ENCODE measurements at places on chromosomes 13 and 19. TPM values are rescaled to one million over a fixed set of nuclear protein-coding genes. Genes with fewer than 3 reads are reported as not detected.

Gene VMAC
- 7.1 TPM for total RNA-seq

Gene TGFBR3L
- 1.1 TPM for total RNA-seq

Gene EPSTI1
- total RNA-seq = 7.9 TPM

Gene ZNF540
- 1.1 TPM for total RNA-seq

Gene GNA15
- total RNA-seq = 3.9 TPM

Gene FUT3
- total RNA-seq = 16.3 TPM

DNA sequence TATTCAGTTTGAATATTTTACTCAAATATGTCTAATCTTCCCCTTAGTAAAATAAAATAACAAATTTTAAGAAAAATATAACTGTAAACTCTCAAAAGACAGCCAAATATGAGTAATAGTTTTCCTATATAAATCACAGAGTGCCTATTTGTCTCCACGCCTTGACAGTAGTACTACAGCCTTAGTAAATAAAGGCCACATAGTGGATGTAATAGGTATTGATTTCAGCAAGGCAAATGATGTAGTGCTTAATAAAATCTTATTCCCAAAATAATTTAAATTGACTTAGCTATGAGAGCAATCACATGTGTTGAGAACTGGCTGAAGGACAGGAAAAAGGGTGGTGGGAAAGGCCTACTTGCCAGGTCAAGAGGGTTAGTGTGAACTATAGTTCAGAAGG lies 747.2 kb downstream of the OLFM4 start:
- DNase-seq = no peak

DNA sequence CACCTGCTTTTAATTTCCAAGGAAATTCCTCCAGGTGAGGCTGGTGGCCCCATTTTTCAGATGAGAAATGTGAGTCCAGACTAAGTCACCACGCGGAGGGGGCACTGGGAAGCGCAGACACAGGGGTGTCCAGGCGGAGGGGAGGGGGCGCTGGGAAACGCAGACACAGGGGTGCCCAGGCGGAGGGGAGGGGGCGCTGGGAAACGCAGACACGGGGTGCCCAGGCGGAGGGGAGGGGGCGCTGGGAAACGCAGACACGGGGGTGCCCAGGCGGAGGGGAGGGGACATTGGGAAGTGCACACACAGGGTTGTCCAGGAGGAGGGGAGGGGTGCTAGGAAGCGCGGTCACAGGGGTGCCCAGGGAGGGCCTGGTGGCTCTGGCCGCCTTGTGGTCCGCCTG lies 3.5 kb downstream of the GRK1 start:
- DNase-seq = peak; percentile 59

- no peak for DNase-seq
Observed at GRCh38 chr19:18333680-18334079, 6.7 kb upstream of the PGPEP1 start.

DNA sequence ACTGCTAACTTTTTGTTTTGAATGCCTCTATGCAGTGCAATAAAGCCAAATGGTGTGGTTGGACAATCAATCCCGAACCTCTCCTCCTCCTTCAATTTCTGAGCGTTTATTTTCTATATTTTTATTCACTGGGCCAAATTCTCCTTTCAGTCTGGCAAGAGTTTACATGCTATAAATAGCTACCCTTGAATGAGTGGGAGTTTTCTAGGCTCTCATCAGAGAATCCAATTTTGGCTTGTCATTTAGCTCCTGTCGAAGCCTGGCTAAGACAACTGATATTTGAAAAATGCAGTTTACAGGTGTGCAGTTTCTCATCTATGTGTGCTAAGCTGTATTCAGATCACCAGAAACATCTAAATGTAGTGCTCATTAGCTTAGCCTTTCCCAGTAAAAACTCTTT lies 61.8 kb downstream of the OLFM4 start:
- DNase-seq = no peak

DNA sequence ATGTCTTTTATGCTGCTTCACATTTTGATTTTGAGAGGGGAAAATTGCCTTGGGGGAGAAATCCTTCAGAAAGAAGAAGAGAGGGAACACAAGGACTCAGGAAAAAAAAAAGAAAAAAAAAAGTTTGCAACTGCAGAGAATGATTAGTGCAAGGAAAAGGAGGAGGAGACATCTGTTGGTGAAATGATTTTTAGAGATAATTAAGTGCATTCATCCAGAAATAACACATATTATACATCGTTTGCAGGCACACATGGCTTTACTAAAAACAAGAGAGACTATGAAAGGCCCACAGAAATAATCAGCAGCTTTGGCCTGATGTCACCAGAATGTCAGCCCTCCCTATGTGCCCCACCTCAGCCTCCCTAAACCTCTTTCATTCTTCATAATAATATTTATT lies 1058.2 kb downstream of the PCDH9 start:
- DNase-seq = no peak

DNA sequence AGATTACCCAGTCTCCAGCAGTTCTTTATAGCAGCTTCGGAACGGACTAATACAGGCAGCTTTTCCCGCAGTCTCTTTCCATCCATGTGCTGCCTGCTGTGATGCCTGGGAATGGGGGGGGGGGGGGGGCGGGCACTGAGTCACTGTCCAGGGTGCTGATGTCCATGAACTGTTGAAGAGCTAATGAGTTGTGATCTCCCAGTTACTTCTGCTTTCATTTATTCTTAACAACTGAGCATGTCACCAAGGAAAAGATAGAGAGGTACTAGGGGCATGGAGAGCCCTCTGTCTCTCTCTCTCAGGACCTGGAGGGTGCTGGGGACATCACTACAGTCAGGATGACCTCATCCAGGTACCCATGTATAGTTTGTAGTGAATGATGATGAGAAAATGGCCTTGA lies 20.3 kb upstream of the CEACAM1 start:
- DNase-seq = no peak

DNA sequence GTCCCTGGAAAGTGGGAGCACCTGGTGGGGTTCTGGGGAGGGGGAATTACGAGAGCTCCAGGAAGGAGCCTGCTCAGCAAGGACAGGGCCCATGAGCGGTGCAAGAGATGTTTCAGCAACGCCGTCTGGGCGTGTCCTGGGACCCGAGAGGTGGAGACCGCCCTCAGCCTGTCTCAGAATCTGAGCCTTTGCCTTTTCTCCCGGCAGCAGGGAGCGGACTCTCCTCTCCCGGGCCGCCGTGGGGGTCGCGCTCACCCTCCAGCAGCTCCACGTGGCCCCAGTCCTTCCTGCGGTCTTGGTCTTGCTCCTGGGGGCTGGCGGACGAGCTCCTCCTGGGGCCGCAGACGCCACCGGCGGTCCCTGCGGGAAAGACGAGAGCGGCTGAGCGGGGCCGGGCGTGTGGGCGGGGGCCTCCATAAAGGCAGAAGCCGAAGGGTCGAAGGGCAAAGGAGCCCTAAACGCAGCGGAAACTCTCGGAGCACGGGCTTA lies 714 bp downstream of the POLRMT start:
- no peak for DNase-seq

DNA sequence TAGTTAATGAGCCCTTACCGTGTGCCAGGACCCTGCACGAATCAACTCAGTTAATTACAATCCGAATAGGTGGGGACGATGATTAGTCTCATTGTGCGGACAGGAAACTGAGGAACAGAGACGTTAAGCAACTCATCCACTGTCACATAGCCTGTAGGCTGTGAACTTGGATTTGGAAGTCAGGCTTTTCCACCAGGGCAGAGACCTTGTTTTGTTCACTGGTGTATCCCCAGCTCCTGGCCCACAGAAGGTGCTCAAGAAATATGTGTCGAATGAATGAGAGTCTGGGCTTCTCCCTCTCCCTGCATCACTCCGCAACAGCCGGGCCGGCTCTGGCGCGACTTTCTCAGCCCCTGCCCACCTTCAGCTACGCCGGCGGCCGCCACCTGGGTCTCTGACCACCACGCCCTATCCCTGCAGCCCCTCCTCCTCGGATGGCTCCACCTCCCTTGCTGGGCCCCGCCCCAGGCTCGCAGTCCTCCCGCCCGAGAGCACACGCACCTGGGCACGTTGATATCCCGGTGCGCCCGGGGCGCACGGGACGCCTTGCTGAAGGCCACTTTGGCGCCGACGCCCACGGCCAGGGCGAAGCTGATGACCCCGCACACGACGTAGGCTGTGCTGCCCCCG lies 1.3 kb downstream of the SHISA7 start:
- no peak for DNase-seq

- DNase-seq = no peak
Observed at GRCh38 chr19:6886277-6886897, 992 bp upstream of the ADGRE1 start.

- no peak for DNase-seq
Observed at GRCh38 chr19:45049073-45049736, 10.4 kb downstream of the CLASRP start.

DNA sequence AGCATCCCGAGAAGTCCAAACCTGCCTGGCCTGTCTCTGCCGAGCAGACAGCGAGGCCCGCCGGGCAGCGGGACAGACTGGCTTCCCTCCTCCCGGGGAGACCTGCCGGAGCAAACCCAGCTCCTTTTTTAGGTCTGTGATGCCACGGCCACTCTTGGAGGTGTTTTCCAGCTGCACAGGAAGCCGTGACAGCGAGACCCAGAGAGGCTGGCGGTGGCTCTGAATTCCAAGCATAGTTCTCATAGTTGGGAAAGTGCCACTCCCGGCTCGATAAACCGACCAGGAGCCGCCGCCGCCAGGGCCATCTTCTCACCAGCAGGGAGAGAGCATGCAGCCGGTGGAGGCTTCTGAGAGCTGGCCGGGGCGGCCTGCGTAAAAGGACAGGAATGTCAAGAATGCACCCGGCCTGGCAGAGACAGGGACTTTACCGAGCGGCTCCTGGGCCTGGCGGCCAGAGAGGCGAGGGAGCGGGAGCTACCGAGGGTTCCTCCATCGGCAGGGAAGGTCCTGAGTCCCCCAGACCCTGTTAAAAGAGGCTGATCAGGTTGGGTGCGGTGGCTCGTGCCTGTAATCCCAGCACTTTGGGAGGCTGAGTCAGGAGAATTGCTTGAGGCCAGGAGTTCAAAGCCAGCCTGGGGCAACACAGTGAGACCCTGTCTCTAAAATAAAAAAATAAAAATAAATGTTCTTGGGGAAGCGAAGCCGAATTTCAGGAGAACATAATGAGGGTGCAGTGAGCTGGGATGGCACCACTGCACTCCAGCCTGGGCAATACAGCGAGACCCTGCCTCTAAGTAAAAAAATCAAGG lies 64.9 kb downstream of the GADD45B start:
- peak; percentile 93 for DNase-seq

DNA sequence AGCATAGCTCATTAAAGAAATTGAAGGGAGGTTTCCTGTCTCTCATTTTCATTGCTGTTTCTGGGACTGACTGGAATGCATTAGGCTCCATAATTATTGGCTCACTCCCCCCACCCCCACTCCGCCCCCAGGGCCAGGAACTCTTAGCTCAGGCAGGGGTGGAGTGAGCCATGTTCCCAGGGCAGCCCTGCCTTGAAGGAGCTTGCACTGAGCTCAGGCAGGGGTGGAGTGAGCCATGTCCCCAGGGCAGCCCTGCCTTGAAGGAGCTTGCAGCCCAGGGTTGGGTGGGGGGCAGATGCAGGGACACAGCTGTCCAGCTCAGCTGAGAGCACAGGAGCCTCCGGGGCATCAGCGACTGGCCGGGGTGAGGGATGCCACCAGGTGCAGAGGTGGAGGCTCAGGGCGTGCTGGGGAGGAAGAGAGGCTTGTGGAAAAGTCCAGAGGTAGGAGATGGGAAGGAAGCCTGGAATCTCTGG lies 39.1 kb upstream of the TFDP1 start:
- DNase-seq = peak; percentile 62

- DNase-seq = no peak
Observed at GRCh38 chr13:30376426-30377311, 45.6 kb upstream of the UBE2L5 start.

GRCh38 chr19:41691268-41691970 lies 3.3 kb upstream of the CEACAM7 start:
- DNase-seq = no peak

DNA sequence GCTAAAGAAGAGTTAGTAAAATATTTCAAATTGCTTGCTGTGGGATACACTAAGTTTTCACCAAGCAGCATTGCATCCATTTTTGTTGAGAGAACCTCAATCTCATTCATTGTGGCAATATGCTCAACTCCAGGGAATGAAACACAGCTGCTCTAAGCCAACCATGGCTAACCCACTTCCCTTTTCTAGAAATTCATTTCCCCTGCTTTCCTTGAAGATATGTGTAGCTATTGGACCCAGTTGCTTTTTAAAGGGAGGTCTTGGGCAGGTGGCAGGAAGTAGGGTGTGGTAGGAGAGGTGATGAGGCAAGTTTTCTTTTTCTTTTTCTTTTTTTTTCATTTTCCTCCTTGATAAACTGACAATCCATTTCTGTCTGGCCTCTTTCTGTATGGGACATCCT lies 452.2 kb downstream of the FGF14 start:
- DNase-seq = no peak

GRCh38 chr13:90680826-90681225 lies 666.7 kb upstream of the MIR17HG start:
- no peak for DNase-seq

DNA sequence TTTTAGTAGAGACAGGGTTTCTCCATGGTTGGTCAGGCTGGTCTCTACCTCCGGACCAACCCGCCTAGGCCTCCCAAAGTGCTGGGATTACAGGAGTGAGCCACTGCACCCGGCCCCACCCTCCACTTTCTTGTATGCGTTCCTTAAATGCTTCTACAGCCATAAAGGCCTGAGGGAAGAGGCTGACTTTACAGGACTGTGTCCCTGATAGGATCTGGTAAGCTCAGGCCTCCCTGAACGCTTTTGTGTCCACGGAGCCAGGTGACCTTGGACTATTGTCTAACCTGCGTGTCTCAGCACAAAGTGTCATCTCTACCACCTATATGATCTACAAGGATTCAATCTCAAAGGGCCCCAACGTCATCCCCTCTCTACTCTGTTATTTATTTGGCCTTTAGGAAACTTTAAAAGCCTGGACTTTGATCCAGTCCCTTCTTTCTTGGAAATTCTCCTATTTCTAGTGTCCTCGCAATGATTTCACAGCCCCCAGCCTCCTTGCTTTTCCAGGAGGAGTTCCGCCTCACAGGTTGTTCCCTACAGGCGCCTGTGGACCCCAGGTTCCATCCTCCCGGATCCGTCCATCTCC lies 701 bp downstream of the ZNF552 start:
- DNase-seq = no peak

DNA sequence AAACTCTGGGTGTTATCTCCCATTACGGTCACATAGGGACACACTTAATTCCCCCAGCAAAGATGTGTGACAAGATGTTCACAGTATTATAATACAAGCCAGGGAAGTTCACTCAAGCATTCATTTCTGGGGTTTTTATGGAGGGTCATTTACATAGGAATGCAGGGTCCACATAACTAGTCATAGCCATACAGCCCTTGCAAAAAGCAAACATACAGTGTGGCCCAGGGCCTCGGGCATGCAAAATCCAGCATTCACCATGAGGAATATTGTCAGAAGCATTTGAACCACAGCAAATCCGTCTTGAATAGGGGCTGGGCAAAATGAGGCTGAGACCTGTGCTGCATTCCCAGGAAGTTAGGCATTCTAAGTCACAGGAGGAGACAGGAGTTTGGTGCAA lies 13.0 kb upstream of the ZNF460 start:
- no peak for DNase-seq

- no peak for DNase-seq
Observed at GRCh38 chr13:114031631-114032030, 57.8 kb upstream of the C13orf46 start.

- DNase-seq = no peak
Observed at GRCh38 chr13:100175803-100176182, 86.9 kb downstream of the PCCA start.

- DNase-seq = no peak
Observed at GRCh38 chr19:54473892-54474372, 836 bp upstream of the CDC42EP5 start.
